ENCODE measurements at places on chromosomes 12 and 14.

- DNase-seq: no peak
Observed at GRCh38 chr14:65277027-65277426, 135.5 kb upstream of the FUT8 start.

DNA sequence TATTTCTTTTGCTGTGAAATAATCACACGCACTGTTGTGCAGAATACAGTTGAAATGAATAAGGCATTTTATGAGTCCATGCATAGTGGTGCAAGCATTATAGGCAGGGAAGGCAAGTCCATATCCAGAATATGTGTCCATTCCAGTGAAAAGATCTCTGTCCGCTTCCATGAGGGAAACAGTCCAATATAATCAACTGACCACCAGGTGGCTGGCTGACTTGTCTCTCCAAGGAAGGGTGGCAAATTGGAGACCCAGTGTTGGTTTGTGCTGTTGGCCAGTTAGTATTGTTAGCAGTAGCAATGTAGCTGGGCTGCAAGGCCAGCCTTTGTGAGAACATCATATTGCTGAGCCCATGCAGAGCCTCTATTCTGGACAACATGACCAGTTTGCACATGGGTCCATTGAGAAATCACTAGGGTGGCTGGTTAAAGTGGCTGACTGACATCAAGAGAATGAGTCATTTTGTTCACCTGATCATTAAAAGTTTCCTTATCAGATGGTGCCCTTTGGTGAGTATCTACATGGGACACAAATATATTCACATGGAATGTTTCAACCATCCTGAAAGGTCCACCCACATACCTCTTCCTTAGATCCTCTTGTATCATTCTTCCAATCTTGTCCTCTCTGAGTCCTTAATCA is 17.3 kb upstream of the YAF2 start:
- no peak for DNase-seq

DNA sequence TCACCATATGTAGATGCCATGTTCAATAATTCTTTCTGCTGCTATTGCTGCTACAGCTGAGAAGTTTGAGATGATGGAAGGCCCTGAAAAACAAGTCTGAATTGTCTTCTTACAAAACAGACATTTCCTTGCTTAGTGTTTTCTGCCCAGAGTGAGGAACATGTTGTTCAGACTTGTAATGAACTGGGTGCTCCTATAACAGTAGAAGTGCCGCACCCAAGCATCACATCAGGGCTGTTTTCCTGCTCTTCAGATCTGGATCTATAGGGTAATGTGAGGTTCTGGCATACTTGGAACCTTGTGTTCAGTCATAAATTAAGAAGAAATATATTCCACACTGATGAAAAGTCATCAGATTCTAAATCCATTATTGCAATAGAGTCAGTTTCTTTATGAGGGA is 171.9 kb upstream of the DIO2 start:
- DNase-seq: no peak

- DNase-seq: no peak
Observed at GRCh38 chr12:79333144-79333543, 357.6 kb downstream of the PAWR start.

GRCh38 chr14:94377866-94378470 is 10.4 kb downstream of the SERPINA1 start:
- no peak for DNase-seq

DNA sequence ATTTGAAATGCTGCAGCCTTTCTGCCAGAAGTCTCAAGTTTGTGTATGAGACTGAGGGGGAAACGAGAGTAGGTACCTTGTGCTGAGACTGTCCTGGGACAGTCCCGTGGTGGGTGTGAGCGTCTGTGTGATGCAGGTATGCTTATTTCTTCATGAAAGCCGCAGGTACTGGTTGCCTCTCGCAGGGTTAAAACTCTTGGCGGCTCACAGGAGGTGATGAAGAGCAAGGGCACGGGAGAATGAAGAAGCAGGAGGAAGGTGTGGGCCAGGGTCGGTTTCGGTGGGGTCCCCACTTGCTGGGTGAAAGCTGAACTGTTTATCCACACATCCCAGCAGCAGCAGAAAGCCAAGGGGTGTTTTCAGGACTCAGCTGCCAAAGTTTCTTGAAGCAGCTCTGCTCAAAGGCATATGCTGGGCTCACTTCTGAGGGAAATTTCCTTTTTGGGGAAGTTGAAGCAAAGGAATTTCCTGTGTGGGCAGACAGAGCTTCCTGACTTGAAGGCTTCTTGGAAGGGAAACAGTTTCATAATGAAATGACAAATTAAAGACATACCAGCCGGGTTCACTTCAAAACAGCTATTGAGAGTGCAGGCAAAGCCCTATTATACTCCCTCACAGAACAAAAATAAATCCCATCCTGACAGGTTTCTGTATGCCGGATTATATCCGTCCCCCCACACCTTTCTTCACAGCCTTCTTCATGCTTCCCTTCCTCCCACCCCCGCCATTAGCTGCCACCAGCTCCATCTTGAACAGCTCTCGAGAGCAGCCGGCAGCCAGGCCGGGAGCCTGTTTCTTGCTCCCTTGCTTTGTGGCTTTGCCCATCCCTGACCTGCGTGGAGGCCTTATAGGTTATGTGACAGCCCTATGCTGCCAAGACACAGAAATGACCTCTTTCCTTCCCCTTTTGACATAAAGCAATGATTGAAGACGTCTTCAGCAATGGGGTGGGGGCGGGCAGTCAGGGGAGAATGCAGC is 116.6 kb downstream of the ETV6 start:
- DNase-seq: peak; percentile 48

GRCh38 chr12:56216461-56216860 is 5.3 kb downstream of the RNF41 start:
- DNase-seq: no peak

DNA sequence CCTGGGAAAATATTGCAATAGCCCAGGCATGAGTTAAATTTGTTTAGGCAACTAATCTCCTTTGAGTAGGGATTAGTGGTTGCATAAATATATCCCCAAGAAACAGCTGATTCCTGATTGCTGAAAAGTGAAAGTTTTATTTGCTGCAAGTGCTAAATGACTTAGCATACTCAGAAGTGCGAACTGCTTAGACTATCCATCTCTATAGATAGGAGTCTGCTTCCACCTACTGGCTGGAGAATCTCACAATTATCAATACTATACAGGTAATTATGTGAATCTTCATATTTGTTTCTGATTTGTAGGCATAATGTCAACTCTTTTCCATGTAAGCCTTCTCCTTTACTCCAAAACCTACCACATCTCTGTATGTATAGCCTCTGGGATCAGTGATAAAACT is 12.0 kb upstream of the SLCO1B3 start:
- no peak for DNase-seq

GRCh38 chr12:22533155-22533554 is 11.2 kb downstream of the C2CD5 start:
- no peak for DNase-seq

DNA sequence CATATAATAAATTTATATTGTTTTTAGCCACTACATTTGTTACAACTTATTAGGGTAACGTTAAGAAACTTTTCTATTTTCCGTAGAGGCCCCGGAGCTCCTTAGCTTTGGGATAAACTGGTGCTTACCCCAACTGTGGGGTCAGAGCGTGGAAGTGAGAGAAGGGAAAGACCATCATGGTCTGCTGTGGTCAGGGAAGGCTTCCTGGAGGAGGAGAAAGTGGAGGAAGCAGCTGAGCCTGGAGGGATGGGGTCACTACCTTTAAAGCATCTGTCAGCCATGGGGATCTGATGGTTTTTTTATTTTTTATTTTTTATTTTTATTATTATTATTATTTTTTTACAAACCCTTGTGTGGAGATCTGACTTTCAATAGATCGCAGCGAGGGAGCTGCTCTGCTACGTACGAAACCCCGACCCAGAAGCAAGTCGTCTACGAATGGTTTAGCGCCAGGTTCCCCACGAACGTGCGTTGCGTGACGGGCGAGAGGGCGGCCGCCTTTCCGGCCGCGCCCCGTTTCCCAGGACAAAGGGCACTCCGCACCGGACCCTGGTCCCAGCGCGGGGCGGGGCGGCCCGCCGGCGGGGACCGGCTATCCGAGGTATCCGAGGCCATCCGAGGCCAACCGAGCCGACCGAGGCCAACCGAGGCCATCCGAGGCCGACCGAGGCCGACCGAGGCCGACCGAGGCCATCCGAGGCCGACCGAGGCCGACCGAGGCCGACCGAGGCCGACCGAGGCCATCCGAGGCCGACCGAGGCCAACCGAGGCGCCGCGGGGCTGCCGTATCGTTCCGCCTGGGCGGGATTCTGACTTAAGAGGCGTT is 1101.2 kb upstream of the TMEM132C start:
- peak; percentile 96 for DNase-seq

GRCh38 chr12:18454330-18454729 is 193.0 kb downstream of the PIK3C2G start:
- DNase-seq: no peak

GRCh38 chr12:21780786-21781185 is 6.3 kb upstream of the KCNJ8 start:
- DNase-seq: no peak

- no peak for DNase-seq
Observed at GRCh38 chr12:39619316-39619659, 315 bp downstream of the ABCD2 start.
